ENCODE measurements at places on chromosomes 4 and X.

DNA sequence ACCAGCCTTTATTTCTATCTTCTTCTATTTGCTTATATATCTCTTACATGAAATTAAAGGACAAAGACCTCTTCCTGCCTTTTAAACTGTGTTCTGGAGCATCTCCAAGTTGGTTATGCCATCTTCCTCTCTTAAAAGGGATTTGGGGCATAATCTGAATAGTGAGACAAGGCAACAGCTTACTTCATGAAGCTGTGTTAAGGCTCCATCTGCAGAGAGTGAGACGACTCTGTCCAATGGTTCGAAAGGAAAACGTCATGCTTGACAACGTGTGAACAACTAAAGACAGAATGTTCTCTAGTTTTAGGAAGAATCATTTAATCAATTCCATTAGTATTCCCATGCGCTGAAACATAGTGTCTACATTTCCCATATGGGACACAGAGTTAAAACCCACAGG is 59.4 kb downstream of the GPM6A start:
- no peak for DNase-seq

GRCh38 chr4:152810715-152811287 is 31.0 kb downstream of the ARFIP1 start:
- DNase-seq: no peak

GRCh38 chr4:157739242-157739641 is 433.6 kb downstream of the GASK1B start:
- DNase-seq: no peak

- DNase-seq: no peak
These were observed 190.1 kb downstream of the NSUN7 start for GRCh38 chr4:40939856-40940255.

- no peak for DNase-seq
These were observed 1454.5 kb upstream of the TENM3 start for GRCh38 chr4:180788729-180789128.

- no peak for DNase-seq
These were observed at the start of gene GLOD5 for GRCh38 chrX:48761674-48762471. Gene GLOD5 (plus strand): TSS chrX:48761747. CDS start chrX:48761791, 44 bp downstream.

DNA sequence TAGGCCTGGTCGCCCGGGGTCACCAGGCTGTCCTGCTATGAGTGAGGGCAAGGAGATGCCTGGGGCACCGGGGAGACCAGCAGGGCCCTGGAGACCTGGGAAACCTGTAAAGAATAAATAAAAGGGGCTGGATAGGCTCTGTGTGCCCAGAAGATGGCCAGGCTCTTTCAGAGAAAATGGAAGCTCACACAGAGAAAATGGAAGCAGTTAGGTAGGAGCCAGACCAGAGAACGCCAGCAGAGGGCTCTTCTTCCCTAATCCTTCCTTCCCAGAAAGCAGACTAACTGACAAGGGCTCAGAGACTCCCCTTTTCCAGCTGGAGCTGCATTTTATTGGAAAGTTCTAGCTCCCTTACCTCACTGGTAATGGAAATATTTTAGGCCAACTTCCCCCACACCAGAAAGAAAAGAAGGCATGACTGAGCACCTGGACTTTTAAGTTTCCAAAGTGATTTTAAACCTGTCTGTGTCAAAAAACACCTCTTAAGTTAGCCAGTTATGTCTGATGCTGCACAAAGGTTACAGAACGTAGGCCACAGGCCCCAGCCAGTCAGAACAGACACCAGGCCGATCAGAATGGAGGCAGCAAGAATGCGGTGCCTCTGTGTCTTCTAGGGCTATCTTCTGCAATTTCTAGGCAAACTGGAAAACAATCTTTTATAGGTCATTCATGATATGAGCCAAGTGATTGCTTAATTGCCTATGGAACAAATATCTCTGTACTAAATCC is 74.0 kb downstream of the ATG4A start:
- no peak for DNase-seq

Data from stimulated activated CD8-positive, alpha-beta memory T cell treated with anti-CD3 and anti-CD28 coated beads, Interleukin-15, amount 100 ng/mL, for 4 hours (primary cell).